Esophagus squamous epithelium (tissue), 5 donors: ENCODE measurements at places on chromosomes 2 and 18.

DNA sequence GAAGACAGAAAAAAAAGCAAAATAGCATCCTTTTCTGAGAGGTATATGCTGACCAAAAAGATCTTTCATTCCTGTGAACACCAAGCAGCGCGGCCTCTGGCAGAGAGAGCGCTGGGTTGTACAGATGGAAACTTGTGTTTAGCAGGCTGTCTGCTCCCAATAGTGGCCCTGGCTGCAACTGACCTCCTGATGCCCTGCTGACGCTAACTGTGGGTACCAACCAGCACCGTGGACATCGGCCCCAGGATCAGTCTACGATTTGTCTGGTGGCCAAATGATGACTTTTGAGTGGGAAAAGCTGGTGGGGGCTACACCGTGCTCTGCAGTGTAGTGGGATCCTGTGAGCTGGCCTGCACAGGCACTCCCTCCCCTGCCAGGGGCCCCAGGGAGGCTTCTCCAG, 15.7 kb downstream of the COA5 start:
- DNase-seq, result no peak
- H3K27ac ChIP-seq, result no peak overlapping the region
- no peaks in the 10 kb centered on the region for H3K27me3 ChIP-seq
- no peaks in the 10 kb centered on the region for H3K4me1 ChIP-seq

DNA sequence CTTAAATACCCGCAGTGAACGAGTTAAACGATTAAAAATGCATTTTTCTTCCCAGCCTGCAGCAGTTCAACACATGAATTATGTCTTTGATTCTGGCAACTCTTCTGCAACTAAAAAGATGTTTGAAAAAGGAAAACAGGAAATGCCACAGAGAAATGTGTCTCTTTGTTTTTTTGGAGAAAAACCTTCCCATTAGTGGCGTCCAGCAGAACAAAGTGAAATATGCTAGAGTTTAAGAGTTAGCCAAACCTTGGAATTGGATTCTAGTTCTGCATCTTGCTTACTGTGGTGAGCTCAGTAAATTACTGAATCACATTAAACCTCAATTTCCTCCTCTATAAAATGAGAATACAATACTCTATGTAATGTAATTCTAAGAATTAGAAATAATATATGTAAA, 900.2 kb upstream of the ACVR2A start:
- H3K4me1 ChIP-seq, result peaks cover 1% of the 10 kb centered on the region
- no peak overlapping the region for H3K27ac ChIP-seq
- no peak for DNase-seq

DNA sequence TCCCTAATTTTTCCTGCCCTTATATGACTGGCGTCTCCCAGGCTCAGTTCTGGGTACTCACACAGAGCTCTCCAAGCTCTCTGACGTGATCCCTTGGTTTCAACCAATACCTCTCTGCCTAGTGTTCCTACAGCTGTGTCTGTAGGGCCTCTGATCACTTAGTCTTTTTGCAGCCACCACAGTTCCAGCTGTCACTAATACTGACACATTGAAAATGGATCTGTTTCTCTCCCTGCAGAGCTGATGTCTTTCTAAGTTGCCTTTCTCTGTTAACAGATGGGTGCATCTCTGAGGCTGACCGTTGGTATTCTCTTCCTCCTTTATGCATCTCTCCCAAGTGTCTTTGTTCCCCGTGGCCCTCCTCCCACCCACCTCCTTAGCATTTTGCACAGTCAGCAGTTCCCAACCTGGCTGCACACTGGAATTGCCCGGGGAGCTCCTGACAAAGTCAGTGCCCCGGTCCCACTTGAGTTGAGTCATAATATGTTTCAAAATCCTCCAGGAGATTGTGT, 62.5 kb downstream of the CERS6 start:
- H3K27ac ChIP-seq, result no peak overlapping the region
- no peaks in the 10 kb centered on the region for H3K27me3 ChIP-seq
- H3K36me3 ChIP-seq, result no peaks in the 10 kb centered on the region
- H3K4me3 ChIP-seq, result no peak overlapping the region
- peaks cover 70% of the 10 kb centered on the region for H3K4me1 ChIP-seq

- no peaks in the 10 kb centered on the region for H3K27me3 ChIP-seq
- peaks cover 19% of the 10 kb centered on the region for H3K4me1 ChIP-seq
- peaks cover 44% of the 10 kb centered on the region for H3K36me3 ChIP-seq
- H3K4me3 ChIP-seq, result no peak overlapping the region
- no peak overlapping the region for H3K27ac ChIP-seq
- DNase-seq, result no peak
Observed at GRCh38 chr2:241224018-241224850, 35.8 kb downstream of the ANO7 start.

DNA sequence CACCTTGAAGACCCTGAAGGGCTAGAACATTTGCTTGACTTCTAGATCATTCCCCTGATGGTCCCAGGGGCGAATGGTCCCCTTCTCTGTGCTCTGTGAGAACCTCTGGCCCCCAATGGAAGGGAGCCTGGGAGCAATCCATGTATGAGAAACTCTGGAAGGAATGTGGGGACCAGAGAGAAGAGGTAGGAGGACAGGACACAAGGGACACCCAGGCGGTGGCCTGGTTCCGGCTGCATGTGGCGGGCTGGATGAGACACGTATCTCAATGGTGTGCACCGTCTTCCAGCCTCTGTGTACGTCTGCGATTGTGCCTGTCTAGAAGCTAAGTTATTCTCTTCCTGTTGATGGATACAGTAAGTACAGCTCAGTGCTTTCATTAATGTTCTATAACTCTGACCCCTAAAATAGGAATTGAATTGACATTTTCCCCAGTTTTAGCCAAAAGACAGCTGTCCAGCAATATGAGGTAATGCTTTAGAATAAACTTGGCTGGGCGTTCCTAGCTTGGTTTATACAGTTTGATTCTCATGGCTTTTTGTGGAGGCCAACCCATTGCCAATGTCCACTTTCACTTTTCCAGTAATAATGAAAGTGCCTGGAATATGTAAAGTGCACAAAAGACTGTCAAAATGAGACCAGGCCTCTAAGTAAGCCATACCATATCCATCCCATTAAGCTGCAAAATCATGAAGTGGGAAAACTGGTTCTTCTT, 30.1 kb upstream of the COPS8 start:
- H3K27me3 ChIP-seq, result no peaks in the 10 kb centered on the region
- no peaks in the 10 kb centered on the region for H3K4me1 ChIP-seq

DNA sequence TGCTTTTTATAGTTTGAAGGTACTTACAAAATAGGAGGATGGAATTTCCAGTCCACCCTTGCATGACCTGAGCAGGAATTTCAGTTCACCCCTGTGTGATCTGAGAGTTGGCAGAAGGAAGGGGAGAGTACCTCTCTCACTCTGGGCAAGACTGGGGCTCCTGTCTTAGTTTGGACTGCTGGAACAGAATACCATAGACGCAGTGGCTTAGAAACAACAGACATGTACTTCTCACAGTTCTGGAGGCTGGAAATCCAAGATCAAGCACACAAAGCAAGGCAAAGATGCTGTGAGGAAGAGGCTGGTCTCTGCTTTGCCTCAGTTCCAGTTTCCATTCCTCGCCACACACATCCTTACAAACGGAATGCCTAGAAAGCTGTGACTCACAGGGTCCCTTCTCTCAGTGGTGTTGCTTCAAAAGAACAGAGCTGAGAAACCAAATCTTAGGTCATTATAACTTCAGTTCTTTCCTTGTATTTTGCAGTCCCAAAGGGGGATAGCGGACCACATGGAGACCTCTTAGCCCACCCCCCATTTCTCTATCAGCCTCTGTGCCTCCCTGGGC, 108.8 kb upstream of the HAAO start:
- peaks cover 42% of the 10 kb centered on the region for H3K4me1 ChIP-seq
- H3K4me3 ChIP-seq, result no peak overlapping the region
- H3K27me3 ChIP-seq, result no peaks in the 10 kb centered on the region

DNA sequence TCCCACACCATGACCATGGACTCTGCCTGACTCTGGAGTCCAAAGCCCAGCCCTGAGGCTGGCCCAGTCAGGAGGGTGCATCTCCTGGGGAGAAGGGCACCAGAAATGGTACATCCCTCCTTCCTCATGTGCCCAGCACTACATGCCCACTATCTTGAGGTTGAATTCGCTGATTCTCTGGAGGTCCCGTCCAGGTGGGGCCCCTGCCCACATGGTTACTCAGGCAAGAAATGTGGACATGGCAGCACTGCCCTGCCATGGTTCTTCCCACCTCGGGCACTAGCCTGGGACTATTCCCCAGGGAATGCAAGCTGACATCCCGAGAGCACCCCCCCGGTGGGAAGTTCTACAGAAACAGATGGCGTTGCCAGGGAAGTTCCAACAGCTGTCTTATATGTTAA, 15.3 kb upstream of the HES6 start:
- DNase-seq, result no peak
- H3K27me3 ChIP-seq, result no peaks in the 10 kb centered on the region

- no peaks in the 10 kb centered on the region for H3K27me3 ChIP-seq
- H3K27ac ChIP-seq, result no peak overlapping the region
- H3K4me3 ChIP-seq, result no peak overlapping the region
- H3K36me3 ChIP-seq, result no peaks in the 10 kb centered on the region
Observed at GRCh38 chr2:78606895-78607294, 418.6 kb upstream of the REG3G start.

DNA sequence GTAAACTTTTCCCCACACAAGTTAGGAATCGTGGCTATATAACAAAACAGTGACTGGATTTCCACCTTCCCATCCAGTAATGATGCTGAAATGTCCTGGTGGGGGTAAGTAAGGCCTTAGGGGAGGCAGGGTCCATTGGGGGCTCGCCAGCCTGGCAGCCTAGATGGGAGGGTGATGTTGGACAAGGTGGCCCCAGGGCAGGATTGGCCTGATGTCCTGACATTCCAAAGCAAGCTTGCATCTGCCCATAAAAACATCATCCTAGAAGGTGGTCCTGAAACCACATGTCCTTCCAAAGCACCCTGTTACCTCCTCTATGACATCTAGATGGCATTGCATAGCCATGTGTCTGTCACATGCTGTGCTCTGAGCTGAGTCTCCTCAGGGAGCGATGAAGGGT, 54.1 kb upstream of the RAB6C start:
- no peak overlapping the region for H3K4me3 ChIP-seq
- DNase-seq, result no peak
- H3K4me1 ChIP-seq, result no peaks in the 10 kb centered on the region

DNA sequence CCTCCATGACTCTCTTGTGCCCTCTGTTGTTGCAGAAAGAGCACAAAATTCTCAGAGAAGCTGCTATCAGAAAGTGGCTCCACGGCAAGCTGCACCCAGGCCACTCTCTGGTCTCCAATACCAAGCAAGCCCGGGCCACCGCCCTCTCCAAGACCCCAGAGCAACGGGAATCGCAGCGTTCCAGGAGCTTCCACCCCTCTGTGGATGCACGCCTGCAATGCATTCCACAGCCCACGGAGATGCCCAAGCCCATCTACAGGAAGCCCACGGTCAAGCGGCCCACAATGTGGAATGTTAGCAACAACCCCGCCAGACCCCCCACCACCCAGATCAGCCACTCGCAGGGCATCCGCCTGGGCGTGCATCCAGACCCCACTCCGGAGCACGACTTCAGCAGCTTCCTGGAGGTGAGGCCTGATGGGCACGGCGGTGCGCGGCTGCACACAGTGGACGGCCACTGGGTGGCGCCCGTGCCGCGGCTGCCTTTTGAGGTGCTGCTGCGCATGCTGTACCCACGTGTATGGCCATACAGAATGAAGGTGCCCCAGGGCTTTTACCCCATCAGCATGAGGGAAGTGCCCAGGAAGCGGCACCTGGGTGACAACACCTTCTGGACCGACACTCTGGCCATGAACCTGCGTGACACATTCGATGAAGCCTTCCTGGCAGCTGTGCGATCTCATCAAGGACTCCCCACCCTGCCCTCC, 6.3 kb downstream of the ANKRD53 start:
- peaks cover 24% of the 10 kb centered on the region for H3K36me3 ChIP-seq
- no peaks in the 10 kb centered on the region for H3K4me1 ChIP-seq
- H3K27me3 ChIP-seq, result no peaks in the 10 kb centered on the region
- no peak for DNase-seq

DNA sequence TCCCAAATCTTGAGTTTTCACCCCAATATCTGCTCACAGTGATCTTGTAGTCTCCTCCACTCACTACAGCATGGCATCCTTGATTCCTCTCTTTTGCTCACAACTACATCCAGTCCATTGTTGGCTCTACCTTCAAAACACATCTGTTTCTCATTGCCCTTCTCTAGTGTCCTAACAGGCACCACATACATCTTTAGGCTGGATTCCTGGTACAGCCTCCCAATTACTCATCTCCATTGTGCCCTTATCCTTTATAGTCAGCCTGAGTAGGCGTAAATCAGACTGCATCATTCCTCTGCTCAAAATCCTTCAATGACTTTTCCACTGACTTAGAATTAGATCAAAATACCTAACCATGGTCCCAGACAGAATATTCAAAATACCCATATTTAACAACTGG, 10.7 kb upstream of the TAF1B start:
- DNase-seq, result no peak
- H3K4me1 ChIP-seq, result peaks cover 34% of the 10 kb centered on the region
- no peaks in the 10 kb centered on the region for H3K36me3 ChIP-seq
- H3K27ac ChIP-seq, result peak overlapping the region; percentile 87
- no peak overlapping the region for H3K4me3 ChIP-seq

DNA sequence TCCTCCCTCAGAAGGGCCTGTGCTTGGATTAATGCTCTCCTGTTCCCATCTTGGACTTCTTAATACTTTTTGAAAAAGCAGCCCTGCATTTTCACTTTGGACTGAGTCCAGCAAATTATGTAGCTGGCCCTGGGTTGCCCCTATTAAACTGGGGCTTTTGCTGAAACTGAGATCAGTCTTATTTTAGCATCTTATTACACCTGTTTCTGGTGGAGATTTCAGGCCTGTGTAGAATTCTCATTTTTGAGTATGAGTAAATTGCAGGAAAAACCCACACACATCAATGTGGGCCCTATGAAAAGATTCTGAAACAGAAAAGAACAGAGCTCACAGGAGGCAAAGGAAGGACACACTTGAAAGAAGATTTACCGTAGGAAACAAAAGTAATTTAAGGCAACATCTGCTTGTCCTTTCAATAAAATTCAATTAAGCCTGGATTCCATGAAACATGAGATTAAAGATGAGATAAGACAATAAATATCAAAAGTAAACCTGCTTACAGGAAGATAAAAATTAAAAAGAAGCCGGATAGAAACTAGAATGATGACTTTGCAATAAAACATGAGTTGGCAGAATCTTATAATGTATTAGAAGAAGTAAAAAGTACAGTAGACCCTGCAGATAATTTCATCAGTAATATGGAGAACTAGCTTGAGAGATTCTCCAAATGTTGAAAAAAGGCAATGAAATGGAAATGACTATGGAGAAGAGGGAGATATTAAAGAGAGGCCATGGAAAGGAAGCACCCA, 90.7 kb upstream of the GCFC2 start:
- no peak overlapping the region for H3K4me3 ChIP-seq
- no peaks in the 10 kb centered on the region for H3K27me3 ChIP-seq
- no peak overlapping the region for H3K27ac ChIP-seq
- DNase-seq, result no peak
- H3K36me3 ChIP-seq, result no peaks in the 10 kb centered on the region

GRCh38 chr2:200966770-200967169, 3.3 kb upstream of the ORC2 start:
- no peaks in the 10 kb centered on the region for H3K27me3 ChIP-seq
- H3K36me3 ChIP-seq, result no peaks in the 10 kb centered on the region
- H3K4me3 ChIP-seq, result no peak overlapping the region
- peaks cover 6% of the 10 kb centered on the region for H3K4me1 ChIP-seq
- no peak overlapping the region for H3K27ac ChIP-seq
